ENCODE measurements at places on chromosomes 7 and 10.

- no peak for DNase-seq
Measured at GRCh38 chr7:55593172-55593514, 20.8 kb upstream of the VOPP1 start.

DNA sequence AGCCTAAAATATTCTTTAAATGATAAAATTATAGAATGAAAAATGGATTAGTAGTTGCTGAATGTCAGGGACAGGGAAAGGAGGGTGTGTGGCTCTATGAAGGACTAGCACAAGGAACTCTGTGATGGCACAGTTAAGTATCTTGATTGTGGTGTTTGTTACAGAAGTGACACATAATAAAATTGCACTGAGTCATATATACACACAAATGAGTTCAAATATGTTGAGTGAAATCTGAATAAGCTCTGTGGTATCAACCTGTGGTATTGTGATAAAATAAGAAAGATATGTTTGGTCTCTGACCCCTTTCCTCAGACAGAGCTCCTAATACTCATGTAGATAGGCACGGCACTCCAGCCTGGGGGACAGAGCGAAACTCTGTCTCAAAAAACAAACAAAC, 181.5 kb upstream of the TRIM24 start:
- no peak for DNase-seq

- DNase-seq: no peak
Measured at GRCh38 chr7:26349005-26349915, 57.6 kb downstream of the SNX10 start.

- no peak for DNase-seq
Measured at GRCh38 chr7:143849785-143850479, 52.0 kb downstream of the TCAF1 start.

DNA sequence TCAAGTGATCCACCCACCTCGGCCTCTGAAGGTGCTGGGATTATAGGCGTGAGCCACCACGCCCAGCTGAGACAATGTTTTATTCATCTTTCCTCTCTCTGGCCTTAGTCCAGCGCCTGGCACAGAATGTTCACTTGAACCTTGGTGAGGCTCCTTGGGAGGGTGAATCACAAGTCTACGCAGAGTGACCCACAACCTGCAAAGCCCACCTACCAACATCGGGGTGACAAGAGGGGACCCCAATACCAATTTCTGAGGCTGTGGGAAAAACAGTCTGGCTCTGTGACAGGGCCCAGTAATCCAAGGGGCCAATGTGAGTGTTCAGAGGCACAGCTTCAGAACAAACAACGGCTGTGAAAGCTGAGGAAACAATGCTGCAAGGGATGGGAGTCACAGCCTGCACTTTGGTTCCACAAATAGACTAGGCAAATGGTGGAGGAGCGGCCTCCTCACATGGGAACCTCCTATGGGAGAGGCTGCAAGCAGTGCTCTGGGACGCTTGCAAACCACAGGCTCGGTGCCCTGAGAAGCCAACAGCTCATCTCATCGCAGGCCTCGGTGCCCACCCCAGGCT, 5.6 kb upstream of the MALSU1 start:
- DNase-seq: no peak

GRCh38 chr7:48130658-48131108, 40.6 kb upstream of the ABCA13 start:
- no peak for DNase-seq

- DNase-seq: no peak
Measured at GRCh38 chr7:117205873-117206272, 117.0 kb downstream of the WNT2 start.
